ENCODE measurements at places on chromosomes 12 and 14.
A peak's percentile ranks its signal among the peaks of the same experiment; 100 is the strongest.

- DNase-seq, result no peak
Observed at GRCh38 chr12:127781336-127781735, 485.6 kb upstream of the TMEM132C start.

DNA sequence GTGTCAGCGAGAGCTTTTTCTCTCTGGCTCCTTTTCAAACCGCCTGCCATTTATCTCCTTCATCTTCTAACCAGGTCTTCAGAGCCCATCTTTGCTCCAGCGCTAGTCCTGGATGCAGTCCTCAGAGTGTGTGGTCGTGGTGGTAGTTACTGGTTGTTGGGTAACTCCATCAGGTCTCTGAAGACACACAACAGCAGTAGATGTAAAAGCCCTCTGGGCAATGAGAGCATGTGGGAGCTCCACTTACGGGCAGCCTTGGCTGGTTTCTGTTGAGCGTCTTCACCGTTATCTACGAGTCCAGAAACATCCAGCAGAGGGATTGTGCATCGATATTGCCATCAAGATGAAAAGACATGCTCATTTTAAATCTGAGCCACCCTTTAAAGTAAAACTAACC is 61.2 kb downstream of the FBXL14 start:
- no peak for DNase-seq

GRCh38 chr14:73824536-73824935 is 27.1 kb upstream of the PTGR2 start:
- no peak for DNase-seq

DNA sequence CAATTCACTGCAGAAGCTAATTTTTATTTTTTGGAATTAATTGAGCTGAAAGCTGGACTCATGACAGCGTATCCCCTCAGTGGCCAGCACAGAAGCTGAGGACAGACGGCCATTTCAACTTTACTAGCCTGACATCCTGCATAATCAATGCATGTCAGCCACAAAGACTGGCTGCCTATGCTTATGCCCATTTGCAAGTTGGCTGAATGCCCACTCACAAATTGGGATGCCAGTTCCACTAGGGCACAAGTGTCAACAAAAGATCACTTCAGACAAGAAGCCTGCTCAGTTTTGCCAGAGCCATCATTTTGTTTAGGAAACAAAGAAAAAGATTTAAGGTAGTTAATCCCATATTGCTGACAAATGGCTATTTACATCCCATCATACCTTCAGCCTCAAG is 417.6 kb downstream of the NOVA1 start:
- no peak for DNase-seq

DNA sequence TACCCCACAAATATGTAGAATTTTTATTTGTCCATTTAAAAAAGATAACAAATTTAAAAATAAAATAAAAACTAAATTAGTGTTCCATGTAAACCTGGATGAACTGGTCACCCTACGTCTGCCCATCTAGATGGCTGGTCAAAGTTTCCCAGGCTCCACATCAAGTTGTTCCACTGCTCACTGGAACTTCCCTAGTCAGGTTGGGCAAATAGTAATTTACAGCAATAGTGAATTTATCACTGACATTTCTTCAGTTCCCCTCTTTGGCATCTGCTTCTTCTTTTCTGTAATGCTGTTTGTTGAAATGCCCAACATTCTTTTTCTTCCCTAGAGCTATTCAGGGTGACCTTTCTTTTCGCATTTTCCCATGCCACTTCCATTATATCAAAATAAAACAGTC is 272.7 kb upstream of the BTG1 start:
- DNase-seq, result no peak

DNA sequence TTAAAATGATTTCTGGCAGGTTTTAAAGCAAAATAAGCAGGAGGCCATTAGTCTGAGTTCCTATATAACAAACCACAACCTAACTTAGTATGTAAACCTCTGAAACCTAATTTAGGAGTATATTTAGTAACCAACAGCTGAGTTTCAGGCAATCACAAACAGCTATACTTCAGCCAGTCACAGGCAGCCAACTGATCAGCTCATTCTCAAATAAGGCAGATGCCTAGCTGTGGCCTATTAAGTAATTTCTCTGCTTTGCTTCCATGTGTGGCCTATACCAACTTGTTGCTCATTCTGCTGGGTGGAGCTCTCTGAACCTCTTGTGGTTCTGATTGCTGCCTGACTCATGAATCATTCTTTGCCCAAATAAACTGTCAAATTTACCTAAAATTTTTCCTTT is 408.9 kb upstream of the FBXO33 start:
- DNase-seq, result no peak

DNA sequence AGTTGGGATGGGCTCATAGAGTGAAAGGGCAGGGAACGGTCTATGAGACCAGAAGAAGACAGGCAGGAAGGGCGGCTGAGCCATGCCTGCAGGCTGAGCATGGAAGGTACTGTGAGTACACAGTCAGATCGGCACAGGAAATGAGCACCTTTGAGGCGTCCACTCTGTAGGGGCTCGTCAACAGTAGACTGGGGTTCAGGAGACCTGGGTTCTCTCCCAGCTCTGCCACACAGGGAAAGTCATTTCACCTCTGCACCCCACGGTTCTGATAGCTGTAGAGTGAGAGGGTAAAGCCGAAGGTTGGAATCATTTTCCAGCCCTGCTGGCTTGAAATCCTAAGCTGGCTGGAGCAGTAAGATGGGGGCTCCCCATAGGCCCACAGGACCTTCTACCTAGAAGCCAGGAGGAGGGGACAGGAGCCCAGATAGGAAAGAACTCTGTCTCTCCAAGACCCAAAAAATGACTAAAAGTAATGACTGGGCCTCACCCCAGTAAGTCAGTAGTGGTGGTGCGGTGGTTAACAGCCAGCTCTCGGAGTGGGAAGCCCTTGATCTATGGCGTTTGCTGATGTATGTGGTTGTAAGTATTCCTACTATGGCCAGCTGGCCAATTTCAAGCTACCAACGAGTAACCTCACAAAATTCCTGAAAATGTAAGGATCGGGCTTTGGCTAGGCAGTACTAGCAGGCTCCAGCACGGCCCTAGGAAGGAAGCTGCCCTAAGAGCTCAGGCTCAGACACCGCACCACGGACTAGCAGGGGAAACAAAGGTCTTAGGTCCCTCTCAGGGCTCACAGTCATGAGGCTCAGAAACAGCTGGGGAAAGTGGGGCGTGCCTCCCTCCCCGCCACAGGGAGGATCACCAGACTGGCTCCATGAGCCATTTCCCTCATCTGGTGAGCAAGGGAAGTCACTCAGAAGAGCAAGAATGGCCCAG is 10.3 kb upstream of the CD27 start:
- DNase-seq, result no peak

DNA sequence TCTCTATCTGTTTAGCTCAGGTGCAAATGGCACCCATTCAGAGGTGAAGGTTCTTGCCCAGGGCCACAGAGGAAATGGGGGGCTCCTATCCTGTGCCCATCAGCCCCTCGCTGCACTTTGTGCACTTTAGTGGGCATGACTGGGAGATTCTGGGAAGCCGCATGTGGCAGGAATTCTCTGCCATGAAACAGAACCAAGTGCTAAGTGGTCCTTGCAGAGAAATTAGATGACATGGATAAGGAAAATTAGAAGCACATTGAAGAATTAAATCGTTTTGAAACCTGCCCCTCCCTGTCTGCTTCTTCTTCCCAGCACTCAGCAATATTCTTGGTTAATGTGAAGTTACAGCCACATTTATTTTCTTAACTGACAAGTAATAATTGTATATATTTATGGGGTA is 185.2 kb upstream of the RTL1 start:
- no peak for DNase-seq

- no peak for DNase-seq
Observed at GRCh38 chr12:25254271-25254880, 3.6 kb upstream of the KRAS start.

GRCh38 chr14:99132821-99133635 is 139.0 kb downstream of the BCL11B start:
- no peak for DNase-seq

DNA sequence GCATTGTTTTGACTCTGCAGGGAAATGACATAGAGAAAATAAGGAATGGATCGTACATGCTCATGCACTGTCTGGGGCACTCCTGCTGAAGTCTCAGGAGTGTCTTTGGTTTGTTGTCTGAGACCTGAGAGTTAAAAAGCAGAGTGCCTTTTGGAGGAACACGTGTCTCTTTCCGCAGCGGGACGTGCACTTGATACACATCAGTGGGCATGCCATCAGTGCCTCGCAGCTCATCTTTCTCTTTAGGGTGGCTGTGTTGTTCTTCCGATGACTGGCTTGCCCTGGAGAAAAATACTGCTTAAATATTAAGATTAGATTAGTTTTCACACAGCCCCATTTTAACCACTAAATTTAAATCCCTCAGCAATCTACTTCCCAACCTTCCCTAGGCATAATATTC is 835.9 kb downstream of the DIO2 start:
- no peak for DNase-seq

DNA sequence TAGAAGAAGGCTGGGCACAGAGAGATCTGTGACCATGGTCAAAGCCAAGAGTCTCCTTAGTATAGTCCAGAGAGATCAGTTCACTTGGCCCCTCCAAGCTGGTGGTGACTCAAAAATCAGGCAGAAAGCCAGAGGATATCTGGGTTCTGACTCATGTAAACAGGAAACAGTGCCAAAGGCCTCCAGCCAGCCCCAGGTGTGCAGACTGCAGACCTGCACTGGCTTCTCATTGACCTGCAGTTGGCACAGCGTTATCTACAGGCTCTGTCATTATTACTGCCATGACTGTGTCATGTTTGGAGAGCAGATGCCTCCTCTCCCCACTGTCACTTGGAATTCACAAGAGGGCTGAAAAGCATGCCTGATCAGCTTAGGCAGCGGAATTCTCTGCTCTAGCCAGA is 295.7 kb upstream of the PRKD1 start:
- DNase-seq, result no peak

DNA sequence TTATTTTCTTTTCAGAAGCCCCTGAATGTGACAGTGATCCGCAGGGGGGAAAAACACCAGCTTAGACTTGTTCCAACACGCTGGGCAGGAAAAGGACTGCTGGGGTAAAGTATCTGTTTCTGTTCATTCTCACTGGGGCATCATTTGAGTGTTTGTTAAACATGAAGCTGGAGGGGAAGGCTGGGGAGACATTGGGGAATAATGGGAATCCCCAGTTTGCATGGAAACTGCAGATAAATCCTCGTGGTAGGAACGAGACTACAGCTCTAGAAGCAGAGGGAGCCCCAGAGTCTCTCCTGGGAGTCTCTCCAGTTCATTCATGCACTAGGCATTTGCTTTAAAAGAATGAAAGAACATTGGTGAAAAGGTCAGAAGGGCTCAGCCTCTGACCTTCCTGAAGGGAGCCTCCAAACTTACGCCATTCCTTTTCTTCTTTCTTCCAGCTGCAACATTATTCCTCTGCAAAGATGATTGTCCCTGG is 2.5 kb upstream of the CFAP251 start:
- no peak for DNase-seq

DNA sequence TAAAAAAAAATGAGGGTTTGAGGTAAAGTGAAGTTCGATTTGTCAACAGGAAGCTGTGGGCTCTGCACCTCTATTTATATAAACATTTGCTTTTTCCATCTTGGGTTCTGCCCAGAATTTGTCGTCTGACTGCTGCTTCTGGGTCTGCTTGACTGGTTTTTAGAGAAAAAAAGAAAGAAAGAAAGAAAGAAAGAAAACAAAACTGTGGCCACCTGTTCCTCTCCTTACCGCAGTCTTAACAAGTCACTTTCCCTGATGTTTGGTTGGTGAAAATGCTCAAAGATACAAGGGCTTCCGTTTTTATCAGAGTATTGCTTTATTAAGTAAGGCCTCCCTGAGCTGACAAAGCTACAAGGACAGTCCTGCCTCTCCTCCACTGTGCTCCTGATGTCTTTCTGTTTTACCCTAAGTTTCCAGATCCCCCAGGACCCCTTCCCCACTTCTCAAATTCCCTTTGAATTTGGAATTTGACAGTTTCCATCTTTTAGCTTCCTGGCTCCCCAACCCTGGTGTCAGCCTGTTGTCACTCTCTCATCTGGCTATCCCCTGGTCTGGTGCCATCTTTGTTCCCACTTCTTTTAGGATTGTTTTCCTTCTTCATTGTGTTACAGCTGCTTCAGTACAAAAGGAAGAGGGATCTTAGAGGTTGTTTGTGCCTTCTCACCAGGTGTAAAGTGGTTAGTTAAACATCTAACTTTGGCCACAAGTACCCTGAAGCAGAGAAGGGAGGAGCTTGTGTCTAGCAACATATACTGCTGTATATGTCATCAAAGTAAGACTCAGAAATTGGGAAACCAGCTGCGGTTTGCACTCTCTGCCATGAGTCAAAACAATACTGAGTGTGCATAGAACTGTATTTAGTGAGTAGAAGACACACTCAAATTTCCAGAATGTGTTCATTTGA is 18.0 kb downstream of the MFAP5 start:
- DNase-seq, result no peak

DNA sequence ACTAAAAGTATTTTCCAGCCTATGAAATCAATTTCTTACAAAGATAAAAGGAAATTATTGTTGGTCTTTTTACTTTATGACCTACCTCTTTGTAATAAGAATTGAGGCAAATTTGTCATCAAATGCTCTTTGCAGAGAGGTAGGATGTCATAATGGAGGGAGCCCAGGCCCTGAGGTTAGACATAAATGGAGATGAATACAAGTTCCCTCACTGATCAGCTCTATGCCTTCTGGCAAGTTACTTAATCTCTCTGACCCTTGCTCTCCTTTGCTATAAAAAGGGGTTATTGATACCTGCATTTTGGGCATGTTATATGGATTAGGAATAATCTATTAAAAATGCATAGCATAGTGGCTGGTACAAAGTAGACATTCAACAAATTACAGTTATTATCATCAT is 146.9 kb upstream of the KRR1 start:
- no peak for DNase-seq

- no peak for DNase-seq
Observed at GRCh38 chr12:464484-465267, 4.9 kb downstream of the B4GALNT3 start.

GRCh38 chr14:65075628-65076325 is 26.5 kb downstream of the MAX start:
- DNase-seq, result no peak

GRCh38 chr14:61467296-61467695 is 145.9 kb downstream of the PRKCH start:
- DNase-seq, result no peak

- DNase-seq, result peak; percentile 84
Observed at GRCh38 chr14:20610002-20610765, 19.0 kb upstream of the RNASE12 start.

- DNase-seq, result no peak
Observed at GRCh38 chr14:36683083-36683724, 21.5 kb downstream of the PAX9 start.

- no peak for DNase-seq
Observed at GRCh38 chr14:55837467-55837866, 257.5 kb downstream of the KTN1 start.

- DNase-seq, result no peak
Observed at GRCh38 chr14:100056431-100056830, 8.8 kb upstream of the EVL start.

Measured in left forelimb (tissue), 1 donor.